ENCODE measurements at places on chromosomes 11 and 22. TPM values are rescaled to one million over a fixed set of nuclear protein-coding genes. Genes with fewer than 3 reads are reported as not detected.

The MRGPRX4 gene
- not detected for total RNA-seq

The ENTHD1 gene
- not detected for total RNA-seq

The BIK gene
- 11.5 TPM for total RNA-seq

The PRR33 gene
- not detected for total RNA-seq

The CSF2RB gene
- 2.0 TPM for total RNA-seq

The HSCB gene
- total RNA-seq: 14.2 TPM

The CNTN5 gene
- total RNA-seq: 0.78 TPM

The VPREB1 gene
- total RNA-seq: not detected

The OR6Q1 gene
- not detected for total RNA-seq
